AG08396 (cell line): ENCODE measurements at places on chromosomes 16 and 17.
A peak's percentile ranks its signal among the peaks of the same experiment; 100 is the strongest.

DNA sequence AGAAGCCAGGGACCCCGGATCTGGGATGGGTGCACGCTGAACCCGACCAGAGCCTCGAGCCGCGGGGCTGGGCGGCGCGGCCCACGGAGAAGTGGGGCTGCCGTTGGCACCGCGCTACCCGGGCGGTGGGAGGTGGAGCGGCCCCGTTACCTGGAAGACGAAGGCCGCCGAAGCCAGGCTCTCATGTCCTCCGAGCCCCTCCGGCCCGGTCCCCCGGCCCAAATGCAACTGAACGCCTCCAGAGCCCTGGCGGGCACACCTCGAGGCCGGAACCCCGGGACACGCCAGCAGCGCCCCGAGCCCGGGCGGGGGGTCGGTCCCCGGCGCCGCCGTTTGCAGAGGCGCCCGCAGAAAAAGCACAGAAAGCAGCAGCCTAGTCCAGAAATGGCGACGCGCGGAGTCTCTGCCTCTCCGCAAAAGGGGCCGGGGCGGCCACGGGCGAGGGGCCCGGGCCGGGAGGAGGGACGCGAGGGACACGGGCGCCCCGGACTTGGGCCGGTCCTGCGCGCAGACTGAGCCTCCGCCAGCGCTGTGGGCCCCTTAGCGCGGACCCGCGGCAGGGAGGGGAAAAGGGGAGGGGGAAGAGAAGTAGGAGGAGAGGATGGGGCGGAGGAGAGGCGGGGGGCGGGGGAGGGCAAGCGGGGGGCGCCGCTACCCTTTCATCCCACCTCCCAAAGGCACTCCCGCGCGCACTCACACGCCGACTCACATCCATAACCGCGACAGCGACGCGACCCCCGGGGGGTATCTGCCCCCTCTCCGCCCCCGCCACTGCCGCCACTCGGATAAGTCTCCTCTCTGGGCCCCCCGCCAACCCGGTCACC, 1.4 kb downstream of the AXIN2 start:
- peak; percentile 50 for DNase-seq

- no peak for DNase-seq
Measured at GRCh38 chr17:76078860-76079534, at the start of gene ZACN. Gene ZACN, plus strand, starts transcription at chr17:76079182. Its CDS starts 83 bp downstream, at chr17:76079265.

GRCh38 chr16:74742051-74742481, 32.6 kb downstream of the FA2H start:
- no peak for DNase-seq

GRCh38 chr16:30697264-30698138, 1.5 kb upstream of the SRCAP start:
- DNase-seq, result peak; percentile 95

- peak; percentile 68 for DNase-seq
Measured at GRCh38 chr16:1989209-1990100, at the start of gene SYNGR3. Gene SYNGR3, plus strand, starts transcription at chr16:1989970. Its CDS starts 133 bp downstream, at chr16:1990103.

- peak; percentile 76 for DNase-seq
Measured at GRCh38 chr17:2724784-2725164, 13.2 kb upstream of the CLUH start.

DNA sequence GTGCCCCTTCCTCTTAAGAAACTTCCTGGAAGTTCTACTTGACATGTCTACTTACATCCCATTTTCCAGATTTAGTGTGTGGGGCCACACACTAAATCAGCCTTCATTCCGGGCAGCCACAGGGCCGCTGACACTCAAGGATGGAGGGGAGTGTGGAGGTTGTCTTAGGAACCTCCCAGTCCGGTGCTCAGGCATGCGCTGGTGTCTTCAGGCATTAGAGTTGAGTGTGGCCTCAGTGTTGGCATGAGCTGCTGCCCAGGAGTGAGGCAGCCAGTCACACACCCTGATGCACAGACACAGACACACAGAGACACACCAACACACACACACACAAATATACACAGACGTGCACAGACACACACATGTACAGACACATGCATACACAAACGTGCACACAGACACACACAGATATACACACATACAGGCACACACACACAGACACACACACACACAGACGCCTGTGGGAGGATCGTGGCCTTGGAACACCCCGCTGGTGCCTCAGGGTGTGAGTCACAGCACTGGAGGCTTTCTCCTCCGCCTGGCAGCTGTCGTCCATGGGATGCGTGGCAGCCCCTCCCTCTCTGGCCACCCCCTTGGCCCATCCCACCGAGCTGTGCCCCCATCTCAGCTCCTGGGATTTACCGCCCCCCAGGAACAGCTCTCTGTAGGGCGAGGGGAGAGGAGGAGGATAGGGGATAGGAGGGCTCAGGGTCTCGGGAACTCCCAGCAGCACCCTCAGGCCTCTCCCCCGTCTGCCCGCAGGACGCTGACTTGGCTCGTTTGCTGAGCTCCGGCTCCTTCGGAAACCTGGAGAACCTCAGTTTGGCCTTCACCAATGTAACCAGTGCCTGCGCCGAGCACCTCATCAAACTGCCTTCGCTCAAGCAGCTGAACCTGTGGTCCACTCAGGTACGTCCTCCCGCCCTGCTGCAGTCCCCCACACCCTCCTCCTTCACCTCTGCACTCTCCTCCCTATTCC, 75.6 kb upstream of the PLCG2 start:
- DNase-seq, result peak; percentile 65

DNA sequence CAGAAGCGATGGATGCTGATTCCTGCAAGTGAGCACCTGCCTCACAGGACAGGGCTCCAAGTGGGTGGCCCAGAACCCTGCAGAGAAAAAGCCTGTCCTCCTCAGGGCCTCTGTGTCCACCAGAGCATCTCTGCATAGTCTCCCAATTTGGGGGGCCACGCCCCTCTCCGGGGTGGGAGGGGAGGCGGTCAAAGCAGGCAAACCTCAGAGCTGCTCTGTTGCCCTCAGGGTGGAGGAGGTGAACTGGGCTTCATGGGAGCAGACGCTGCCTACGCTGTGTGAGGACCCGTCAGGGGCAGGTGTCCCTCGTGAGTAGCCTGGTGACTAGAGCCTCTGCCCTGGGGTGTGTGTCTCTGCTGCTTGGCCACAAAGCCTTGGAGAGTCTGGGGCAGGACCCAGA, 19.3 kb downstream of the TRPV2 start:
- DNase-seq, result no peak

DNA sequence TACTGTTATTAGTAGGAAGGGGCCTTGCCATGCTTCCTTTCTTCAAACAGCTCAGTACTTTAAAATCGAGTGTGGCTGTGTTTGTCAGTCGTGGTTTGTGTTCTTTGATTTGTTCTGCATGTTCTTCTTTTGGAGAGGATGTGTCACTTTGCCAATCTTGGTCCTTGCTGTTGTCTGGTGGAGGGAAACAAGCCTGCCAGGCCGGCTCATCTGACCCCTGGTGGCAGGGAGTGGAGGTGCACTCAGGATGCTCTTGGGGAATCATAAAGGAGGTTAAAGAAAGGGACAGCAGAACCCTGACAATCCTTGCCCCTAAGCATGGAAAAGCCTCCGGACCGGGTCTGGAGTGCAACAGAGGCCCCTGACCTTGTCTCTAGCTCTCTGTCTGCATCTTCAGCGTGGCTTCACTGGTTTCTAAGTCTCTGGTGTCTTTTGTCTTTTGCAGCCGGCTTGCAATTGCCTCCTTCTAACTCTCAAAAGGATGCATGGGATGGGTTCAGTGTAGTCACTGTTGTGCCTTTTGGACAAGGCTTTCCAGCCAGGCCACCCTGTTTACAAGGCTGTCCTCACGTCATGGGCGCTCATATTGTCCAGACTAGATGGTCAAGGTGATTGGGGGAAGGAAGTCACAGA, 135.8 kb downstream of the WWOX start:
- DNase-seq, result peak; percentile 63
